GM23338 (cell line): ENCODE measurements at places on chromosomes 16 and 17. TPM values are rescaled to one million over a fixed set of nuclear protein-coding genes. Genes with fewer than 3 reads are reported as not detected.

Gene ASPA
- total RNA-seq, result 0.04 TPM in 1 of 2 replicates, not detected in the other

Gene C16orf86
- 0.87 and 8.2 TPM in 2 replicates for total RNA-seq

Gene PRR11
- 40.0 and 42.7 TPM in 2 replicates for total RNA-seq

Gene TBC1D3B
- total RNA-seq, result 0.54 and 1.3 TPM in 2 replicates

Gene HASPIN
- total RNA-seq, result 34.0 and 35.1 TPM in 2 replicates

Gene KRT40
- total RNA-seq, result not detected in 2 replicates

Gene NOTUM
- 0.66 and 1.6 TPM in 2 replicates for total RNA-seq

Gene CTRB1
- total RNA-seq, result not detected in 2 replicates

Gene GDPD3
- total RNA-seq, result 0.94 TPM in 1 of 2 replicates, not detected in the other

Gene ZNF213
- total RNA-seq, result 10.4 and 10.6 TPM in 2 replicates

Gene FN3K
- 11.0 and 12.9 TPM in 2 replicates for total RNA-seq

Gene SDK2
- 3.7 and 5.1 TPM in 2 replicates for total RNA-seq

Gene NACA2
- not detected in 2 replicates for total RNA-seq

Gene SCN4A
- 7.9 and 8.5 TPM in 2 replicates for total RNA-seq

Gene IGF2BP1
- 231 and 249 TPM in 2 replicates for total RNA-seq

Gene METTL26
- 131 and 153 TPM in 2 replicates for total RNA-seq

Gene ZNF750
- total RNA-seq, result 0.17 TPM in 1 of 2 replicates, not detected in the other

Gene SYCE1L
- total RNA-seq, result 0.74 and 3.9 TPM in 2 replicates

Gene RTN4RL1
- total RNA-seq, result 0.17 TPM in 1 of 2 replicates, not detected in the other

Gene SEZ6L2
- 55.8 and 71.9 TPM in 2 replicates for total RNA-seq

Gene CRHR1
- 0.70 and 0.76 TPM in 2 replicates for total RNA-seq

Gene BRICD5
- 3.8 and 5.3 TPM in 2 replicates for total RNA-seq

Gene SLC9A5
- total RNA-seq, result 5.4 and 6.4 TPM in 2 replicates
